ENCODE measurements at places on chromosomes 5 and 9.

GRCh38 chr9:37430841-37431597 lies 8.5 kb downstream of the GRHPR start:
- DNase-seq: no peak

- DNase-seq: no peak
Measured at GRCh38 chr5:57988813-57989212, 471.1 kb downstream of the PLK2 start.

DNA sequence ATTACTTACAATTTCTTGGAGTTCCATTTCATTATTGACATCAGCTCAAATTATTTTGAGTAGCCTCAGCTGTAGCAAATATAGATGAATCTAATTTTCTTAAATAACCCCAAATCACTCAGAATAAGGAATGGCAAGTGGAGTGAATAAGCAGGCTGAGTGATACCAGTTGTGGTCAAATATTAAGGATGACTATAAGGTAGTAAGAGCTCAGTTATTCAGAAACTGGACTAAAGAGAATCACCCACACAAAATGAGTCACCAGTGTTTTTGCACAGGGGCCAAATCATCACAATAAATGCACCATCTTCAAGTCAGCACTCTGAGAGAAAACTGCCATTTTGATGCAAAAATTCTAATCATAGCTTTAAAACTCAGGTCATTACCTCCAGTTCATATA lies 128.9 kb upstream of the TARS1 start:
- no peak for DNase-seq

DNA sequence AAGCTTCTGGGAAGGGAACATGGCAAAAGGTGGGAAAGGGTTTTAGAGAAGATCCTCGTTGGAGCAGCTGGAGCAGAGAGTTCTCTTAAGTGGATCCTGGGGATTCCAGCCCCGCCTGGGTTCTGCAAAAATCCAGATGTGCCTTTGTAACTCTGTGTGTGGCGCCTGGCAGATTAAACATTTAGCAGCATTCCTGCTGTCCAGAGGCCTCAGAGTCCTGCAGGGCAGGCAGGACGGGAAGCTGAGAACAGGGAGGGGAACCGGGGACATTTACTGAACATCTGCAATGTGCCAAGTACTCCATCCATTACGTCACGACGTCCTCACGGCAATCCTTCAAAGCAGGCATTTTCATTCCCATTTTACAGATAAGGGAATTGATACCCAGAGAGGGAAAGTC lies 6.0 kb downstream of the EIF4E1B start:
- no peak for DNase-seq

- no peak for DNase-seq
Measured at GRCh38 chr9:78294290-78295176, 2.4 kb upstream of the PSAT1 start.

DNA sequence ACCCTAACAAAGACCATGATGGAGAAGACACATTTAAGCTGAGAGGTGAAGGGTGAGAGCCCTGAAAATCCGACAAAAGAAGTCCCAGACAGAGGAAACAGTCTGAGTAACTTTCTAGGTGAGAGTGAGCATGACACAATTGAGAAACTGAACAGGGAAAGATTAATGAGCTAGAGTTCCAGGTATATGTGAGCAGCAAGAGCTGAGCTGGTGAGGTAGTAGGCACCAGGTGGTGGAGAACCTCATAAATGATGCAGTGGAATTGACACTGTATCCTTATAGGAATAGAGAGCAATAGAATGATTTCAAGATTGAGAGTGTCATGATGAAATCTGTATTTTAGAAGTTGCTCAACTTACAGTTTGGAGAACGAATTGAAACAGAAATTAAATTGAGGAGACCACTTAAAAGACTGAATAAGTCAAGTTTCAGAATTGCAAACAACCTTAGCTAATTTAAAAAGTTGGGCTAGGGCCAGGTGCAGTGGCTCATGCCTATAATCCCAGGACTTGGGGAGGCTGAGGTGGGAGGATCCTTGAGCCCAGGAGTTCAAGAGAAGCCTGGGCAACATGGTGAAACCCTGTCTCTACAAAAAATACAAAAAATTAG lies 89.8 kb downstream of the NREP start:
- DNase-seq: no peak

DNA sequence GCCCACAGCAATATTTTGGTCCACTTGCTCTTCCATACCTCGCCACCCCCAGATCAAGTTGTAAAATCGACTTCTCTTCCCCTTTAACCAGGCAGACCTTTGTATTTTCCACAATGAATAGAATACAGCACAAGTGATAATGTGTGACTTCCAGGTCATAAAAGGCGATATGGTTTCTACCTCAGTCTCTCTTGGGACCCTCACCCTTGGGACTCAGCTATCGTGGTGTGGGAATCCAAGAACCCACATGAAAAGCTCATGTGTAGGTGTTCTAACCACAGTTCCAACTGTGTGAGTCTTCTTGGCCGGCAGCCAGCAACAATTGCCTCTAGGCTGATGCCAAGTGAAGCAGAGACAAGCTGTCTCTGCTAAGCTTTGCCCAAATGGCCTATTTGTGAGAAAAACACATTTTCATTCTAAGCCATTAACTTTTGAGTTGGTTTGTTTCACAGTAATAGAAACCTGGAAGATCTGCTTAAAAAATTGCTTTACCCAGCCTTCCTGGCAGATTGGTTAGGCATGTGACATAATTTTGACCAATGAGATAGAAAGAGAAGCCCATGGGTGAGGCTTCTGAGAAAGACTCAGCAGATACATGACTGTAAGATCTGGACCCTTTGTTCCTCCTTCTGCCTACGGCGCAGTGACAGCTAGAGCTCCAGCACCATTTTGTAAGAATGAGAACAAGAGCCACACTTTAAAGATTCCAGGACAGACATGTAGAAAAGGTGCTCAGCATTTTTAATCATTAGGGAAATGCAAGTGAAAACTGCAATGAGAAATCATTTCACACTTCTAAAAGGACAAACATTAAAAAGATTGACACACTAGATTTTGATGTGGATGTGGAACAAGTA lies 18.3 kb upstream of the MLLT3 start:
- peak; percentile 71 for DNase-seq

GRCh38 chr9:107024193-107024592 lies 161.2 kb downstream of the ZNF462 start:
- no peak for DNase-seq

- DNase-seq: no peak
Measured at GRCh38 chr5:98085593-98085992, 687.9 kb upstream of the RGMB start.

GRCh38 chr9:110298043-110298605 lies 39.5 kb downstream of the TXNDC8 start:
- DNase-seq: no peak

DNA sequence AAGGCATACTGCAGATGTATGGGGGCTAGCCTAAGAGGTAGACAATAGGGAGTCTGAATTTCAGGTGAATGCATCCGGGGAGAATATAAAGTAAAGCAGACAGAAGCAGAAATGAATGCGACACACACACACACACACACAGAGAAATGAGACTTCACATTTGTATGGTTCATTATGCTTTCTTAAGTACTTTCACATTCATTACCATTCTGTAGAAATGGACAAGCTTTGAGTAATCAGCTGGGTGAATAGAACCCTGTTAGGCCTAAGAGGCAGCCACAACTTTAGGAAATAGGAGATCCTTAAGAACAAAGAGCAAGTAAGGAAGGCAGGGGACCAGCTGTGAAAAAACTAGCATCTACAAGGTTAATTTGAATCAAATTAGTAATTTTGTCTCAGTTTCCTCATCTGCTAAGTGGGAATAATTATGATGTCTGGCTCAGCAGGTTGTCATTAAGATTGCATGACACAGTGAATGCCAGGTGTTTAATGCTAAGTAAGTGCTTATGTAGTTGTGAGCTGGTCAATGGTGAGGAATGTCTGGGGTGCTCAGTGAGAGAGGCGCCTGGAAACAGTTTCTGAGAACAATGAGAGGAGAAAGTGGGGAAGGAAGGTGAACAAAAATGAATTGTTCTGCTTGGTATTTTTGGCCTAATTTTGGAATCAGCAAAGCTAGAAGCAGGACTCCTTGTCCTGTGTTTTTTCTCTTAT lies 265.8 kb upstream of the CLINT1 start:
- no peak for DNase-seq

DNA sequence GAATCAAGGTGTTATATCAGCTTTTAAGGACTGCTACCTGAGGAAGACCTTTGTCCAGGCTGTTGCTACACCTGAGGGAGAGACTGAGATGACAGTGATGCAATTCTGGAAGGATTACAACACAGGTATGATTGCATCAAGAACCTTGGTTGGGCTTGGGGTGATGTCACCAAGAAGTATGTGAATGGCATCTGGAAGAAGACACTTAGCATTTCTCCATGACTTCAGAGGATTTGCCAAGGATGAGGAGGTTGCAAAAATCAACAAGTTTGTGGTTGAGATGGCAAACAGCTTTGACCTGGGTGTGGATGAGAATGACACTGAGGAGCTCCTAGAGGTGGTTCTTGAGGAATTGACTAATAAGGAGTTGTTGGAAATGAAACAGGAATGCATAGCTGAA lies 67.9 kb upstream of the PANK3 start:
- no peak for DNase-seq

DNA sequence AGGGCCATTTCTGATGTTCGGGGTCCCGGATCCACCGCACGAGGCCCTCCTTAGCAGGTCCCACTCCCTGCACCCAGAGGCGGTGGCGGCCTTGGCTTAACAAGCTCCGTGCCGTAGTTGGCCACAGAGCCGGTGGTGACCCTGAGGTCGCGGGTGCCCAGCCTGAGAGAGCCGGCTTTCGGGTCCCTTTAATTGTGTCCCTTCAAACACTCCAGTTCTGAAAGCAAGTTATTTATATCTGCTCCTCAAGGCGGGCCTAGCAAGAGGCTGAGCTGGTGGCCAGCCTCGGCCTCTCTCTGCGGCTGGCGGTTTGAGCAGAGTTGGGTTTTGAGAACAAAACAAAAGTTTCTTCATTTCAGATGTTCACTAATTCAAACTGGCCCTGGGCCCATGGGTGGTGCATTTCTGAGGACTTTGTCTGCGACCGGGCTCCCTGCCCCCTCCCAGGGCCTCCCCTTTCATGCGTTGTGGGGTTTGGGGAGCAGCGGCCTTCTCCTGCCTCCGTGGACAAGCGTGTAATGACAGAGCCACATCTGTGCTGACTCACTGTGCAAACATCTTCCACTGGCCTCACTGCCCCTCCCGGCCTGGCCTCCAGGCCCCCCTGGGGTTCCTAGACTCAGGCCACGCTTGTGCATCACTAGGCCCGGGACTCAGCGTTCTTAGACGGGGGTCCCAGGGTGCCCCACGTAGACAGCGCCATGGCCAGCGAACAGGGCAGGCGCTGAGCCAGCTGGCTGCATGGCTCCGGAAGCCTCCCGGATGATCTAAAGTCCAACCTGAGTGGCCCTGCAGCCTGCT lies 49.4 kb upstream of the COL5A1 start:
- DNase-seq: no peak

DNA sequence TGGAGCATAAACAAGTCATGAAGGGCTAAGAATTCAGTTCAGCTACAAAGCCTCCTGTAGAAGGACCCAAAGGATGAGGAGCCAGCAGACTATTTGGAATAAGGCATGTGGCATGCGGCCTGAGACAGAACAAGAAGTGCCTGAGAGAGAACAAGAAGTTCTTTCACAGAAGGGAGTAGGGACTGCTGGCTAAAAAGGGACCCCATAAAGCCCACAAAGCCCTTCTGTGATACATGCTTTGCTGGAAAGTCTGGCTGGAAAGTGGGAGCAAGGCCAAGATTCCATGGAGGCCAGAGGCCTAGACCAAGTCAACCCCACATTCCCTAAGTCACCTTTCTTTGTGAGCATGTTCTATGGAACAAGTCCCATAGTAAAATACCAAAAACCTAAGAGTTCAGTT lies 35.9 kb upstream of the UBAP2 start:
- DNase-seq: no peak

DNA sequence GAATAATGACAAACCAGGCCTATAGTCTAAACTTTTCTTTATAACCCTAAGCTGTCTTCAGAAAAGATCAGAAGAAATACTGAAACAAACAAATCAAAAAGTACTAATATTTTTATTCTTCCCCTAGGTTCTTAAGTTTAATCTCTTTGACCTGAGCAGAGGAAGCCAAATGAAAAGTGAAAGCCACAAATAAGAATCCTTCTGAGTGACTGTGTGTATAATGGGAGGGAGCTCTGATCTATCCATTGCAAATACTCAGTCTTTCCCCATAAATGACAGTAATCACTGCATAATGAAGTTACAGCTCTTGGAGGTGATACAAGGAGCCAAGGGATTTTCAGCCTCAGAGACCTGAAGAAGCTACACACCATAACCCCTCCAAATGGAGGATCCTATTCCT lies 126.9 kb upstream of the ATP10B start:
- no peak for DNase-seq

GRCh38 chr9:100072805-100073204 lies 26.0 kb downstream of the ERP44 start:
- no peak for DNase-seq

GRCh38 chr5:173473288-173473687 lies 143.2 kb downstream of the BOD1 start:
- DNase-seq: no peak

- DNase-seq: no peak
Measured at GRCh38 chr5:177482359-177482795, 8.9 kb upstream of the DBN1 start.

GRCh38 chr5:172123269-172123692 lies 64.7 kb downstream of the STK10 start:
- DNase-seq: no peak

- DNase-seq: no peak
Measured at GRCh38 chr5:124309241-124309980, 437.0 kb downstream of the ZNF608 start.

DNA sequence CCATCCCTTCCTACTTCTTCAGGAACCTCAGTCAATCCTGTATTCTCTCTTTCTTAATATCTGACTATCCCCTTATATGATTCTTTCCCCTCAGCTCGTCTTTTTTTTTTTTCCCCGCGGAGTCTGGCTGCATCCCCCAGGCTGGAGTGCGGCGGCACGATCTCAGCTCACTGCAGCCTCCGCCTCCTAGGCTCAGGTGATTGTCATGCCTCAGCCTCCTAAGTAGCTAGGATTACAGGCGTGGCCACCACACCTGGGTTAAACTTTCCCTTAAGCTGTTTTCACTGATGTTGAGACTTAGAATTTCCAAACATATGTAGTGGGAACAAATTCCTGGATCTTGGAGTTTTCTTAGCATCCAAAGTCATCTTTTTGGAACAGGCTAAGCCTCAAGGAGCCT lies 13.3 kb upstream of the RUSC2 start:
- DNase-seq: no peak

DNA sequence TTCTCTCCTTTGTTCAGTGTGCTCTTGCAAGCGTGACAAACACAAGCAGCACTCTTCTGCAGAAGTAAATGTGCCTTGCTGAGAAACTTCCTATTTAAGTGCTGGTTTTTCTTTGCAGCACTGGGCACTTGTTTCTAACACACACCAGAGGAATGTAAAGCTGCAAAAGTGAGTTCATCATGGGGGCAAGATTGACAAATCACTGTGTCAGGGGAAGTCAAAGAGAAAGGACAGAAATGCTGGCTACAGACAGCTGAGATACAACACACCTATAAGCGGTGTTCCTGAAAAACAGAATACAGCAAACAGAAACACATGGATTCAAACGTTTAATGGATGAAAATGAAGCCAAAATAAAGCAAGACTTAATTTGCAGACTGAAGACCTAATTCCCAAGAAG lies 19.6 kb downstream of the ROR2 start:
- DNase-seq: no peak

- DNase-seq: no peak
Measured at GRCh38 chr5:112412346-112412745, 6.7 kb downstream of the EPB41L4A start.
